Activated CD4-positive, CD25-positive, alpha-beta regulatory T cell treated with anti-CD3 and anti-CD28 coated beads, Interleukin-2, amount 50 U/mL, for 16 hours (primary cell): ENCODE measurements at places on chromosomes 7 and 10.

DNA sequence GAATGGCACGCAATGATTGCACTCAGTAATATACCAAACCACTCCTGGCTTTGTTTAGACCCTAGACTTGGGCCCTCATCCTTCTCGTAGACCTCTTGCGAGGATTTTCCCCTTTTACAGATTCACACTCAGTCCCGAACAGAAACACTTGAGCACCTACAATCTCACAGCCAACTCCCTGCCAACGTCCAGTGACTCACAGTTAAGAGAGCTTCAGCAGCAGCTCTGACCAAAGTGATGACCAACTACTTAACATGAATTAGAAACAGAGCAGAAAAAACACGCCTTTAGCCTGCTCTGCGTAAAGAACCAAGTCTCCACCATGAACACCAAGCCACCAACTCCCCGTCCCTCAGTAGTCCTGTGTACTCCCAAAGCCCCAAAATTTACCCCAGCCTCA is 2.2 kb downstream of the DNAJC30 start:
- DNase-seq: no peak

- no peak for DNase-seq
These were observed 947 bp downstream of the HOXA3 start for GRCh38 chr7:27151341-27151930.

- DNase-seq: no peak
These were observed 61.9 kb downstream of the TMEM209 start for GRCh38 chr7:130143334-130143732.

DNA sequence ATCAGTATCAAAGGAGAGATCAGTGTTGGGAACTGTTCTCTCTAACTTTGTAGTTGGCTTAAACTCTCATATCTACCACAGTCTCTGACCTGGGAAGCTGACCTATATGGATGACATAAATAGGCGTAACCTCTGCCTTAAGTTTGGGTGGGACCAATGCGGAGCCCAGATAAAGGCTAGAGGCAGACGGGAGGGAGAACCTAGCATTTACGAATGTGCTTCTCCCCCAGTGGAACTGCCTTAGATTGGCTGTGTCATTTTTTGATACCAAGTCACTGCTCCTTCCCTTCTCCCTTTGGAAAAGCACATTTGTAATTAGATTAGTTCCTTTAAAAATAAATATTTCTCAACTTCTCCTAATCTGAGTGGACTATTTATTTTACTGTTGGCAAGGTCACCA is 23.7 kb upstream of the LRRN3 start:
- DNase-seq: no peak

- no peak for DNase-seq
These were observed 2.5 kb downstream of the INTS1 start for GRCh38 chr7:1501487-1502270.

DNA sequence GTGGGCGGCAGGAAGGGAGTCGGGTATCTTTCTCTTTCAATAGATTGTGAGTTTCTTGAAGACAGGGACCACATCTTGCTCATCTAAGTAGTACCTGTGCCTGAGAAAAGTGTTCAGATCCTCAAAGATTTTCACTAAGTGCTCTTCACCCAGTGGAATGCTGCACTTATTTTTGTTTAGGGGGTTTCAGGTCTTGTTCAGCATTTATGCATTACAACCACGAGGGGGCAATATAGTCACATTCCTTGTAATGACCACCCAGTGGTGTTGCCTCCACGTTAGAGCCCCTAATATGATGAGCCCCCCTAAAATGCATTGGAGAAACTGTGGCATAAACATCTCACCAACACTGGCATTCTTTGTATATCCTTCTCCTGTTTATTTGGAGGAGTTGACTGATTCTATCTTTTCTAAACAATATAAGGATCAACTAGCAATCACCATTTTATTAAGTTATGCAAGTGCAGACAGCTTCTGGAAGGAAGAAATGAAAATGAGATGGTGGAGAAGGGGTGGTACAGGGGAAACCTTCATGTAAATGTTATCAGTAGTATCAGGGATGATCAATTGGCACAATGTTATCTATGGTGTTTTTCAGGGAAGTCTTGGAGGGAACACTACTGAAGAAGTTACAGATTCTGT is 3.1 kb upstream of the PAPSS2 start:
- DNase-seq: no peak

- no peak for DNase-seq
These were observed 64.3 kb upstream of the ANTXRL start for GRCh38 chr10:46222364-46222935.

DNA sequence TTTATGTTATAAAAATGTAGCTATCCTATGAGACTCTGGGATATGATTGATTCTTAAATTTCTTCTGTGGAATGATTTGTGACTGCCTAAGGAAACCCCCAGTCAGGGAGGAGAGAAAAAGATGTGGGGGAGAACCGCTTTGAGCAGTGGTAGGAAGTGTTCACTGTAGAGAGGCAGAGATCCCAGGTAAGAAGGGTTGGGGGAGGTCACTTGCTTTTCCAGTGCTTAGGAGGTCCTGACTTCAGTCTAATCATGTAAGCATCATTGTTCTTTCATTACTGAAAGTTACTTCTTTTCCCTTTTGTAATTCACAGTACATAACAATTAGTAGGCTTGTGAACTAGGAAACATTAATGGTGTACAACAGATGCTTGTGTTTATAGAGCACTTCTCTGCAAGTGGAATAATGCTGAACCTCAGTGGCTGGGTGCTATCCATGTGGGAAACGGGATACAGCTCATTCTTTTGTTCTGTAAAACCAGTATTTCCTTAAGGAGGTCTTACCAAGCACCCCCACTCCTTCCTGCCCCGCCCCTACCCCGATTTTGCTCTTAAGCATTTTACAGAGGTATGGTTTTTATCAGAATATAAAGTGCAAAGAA is 165.4 kb downstream of the ST7 start:
- no peak for DNase-seq

- peak; percentile 58 for DNase-seq
These were observed 10.8 kb downstream of the LFNG start for GRCh38 chr7:2530071-2530987.

DNA sequence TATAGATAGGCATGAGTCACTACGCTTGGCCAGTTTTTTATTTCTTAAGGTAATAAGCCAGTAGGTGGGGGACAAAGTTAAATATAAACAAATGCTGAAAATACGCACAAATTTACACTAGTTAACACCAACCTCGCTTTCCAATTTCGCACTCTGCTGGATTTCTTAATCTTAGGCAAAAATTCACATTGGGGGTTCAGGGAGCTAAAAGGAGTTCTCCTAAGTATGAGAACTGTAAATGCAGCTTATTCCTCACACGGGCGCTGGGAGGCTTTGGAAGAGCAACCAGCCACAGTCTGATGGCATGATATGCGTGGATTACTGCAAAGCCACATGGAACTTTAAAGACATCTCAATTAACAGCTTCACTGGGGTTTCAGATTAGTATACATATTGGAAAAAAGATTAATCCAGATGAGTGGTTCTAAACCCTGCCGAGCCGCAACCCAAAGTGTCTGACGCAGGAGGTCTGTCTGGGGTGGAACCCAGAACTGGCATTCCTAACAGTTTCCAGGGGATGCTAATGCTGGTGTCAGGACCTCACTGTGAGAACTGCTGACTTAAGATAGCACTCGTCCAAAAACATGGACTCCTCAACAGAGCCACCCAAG is 16.2 kb downstream of the TNS3 start:
- DNase-seq: no peak

GRCh38 chr7:87027900-87028299 is 31.6 kb downstream of the ELAPOR2 start:
- DNase-seq: no peak

- DNase-seq: no peak
These were observed 13.3 kb downstream of the SLC26A5 start for GRCh38 chr7:103432712-103433111.

DNA sequence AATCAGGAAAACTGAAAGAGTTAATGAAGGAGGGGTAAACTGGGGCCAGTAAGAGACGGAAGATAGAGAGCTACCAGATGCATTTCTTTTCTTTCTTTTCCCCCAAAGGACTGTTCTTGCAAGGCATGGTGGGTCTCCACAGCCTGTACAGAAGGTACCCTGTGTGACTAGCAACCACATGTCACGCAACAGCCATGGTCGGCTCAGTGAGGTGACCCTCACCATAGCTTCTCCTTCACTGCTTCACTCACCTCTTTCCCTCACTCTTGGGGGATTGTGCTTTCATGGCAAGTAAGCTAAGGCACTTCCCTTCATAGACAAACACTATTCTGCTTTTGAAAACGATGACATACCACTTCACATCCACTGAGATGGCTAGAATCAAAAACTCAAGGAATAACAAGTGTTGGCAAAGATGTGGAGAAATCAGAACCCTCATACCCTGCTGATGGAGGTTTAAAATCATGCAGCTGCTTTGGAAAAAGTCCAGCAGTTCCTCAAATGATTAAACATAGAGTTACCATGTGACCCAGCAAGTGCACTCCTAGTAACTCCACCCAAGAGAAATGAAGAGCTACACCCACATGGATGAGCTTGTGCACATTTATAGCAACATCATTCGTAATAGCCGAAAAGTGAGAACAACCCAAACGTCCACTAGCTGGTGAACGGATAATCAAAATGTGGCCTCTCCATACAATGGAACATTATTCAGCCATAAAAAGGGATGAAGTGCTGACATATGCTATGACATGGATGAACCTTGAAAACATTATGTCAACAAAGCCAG is 3.8 kb upstream of the INSIG1 start:
- no peak for DNase-seq

DNA sequence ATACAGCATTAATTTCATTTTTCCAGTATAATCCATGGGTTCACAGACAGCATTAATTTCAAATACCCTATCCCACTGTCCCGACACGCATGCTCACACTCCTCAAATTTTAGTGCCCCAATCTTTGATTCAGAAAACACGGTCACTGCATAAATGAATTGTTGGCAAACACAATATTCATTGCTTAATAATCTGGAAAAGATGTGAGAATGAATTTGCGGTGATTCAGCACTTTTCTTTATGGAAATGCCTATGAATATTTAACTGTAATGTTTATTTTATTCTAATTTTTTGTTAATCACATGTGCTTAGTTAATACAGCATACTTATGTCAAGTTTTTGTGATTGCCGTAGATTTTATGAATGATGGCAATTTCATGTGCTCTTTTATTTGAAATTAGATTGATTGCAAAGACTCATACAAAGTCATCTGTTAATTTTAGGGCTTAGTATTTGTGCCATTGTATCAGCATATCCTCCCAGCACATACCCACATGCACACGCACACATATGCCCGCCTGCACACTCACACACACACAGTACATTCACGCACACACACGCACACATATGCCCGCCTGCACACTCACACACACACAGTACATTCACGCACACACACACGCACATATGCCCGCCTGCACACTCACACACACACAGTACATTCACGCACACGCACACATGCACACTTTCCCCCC is 35.1 kb downstream of the MACROH2A2 start:
- DNase-seq: no peak

DNA sequence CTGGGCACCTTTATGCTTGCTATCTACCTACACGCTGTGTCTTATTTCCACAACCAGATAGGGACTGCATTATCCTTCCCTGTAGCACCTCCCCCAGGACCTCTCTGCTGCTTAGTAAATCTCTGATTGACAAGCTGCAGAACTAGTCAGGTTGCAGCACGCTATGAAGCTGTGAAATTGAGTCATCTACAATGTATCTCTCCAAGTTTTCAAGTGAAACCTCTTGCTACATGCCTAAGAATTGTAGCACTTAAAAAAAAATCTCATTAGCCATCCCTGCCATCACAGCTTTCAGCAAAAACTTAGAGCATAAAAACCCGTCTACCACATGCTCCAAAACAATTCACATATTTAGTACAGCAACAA is 69.7 kb upstream of the FGFR2 start:
- DNase-seq: no peak

DNA sequence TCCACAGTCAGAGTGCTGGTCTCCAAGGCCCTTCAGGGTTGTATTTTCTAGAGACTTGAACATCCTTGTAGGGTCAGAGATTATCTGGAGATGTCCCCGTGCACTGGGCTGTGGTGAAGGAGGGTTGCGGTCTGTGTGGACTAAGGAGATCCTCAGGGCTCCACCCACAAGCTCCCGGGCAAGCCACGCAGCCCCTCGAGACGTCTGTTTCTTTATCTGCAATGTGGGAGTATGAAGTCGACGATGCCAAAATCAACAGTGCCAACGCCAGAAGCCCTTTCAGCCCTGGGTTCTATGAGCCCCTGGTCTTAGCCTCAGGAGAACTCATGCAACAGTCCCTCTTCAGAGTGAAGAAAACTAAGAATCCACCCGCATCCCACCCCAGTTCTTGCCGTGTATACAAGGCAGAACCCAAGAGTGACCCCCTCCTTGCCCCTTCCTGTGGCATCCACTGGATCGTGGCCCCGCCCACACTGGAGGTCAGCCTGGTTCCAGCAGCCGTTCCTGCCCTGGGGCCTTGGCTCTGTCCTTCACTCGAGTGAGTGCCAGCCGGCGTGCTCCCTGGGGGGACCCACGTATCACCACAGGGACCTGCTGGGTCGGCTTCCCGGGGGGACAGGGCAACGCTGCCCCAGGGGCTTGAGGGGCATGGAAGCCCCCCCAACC is 6.0 kb upstream of the SHH start:
- no peak for DNase-seq

DNA sequence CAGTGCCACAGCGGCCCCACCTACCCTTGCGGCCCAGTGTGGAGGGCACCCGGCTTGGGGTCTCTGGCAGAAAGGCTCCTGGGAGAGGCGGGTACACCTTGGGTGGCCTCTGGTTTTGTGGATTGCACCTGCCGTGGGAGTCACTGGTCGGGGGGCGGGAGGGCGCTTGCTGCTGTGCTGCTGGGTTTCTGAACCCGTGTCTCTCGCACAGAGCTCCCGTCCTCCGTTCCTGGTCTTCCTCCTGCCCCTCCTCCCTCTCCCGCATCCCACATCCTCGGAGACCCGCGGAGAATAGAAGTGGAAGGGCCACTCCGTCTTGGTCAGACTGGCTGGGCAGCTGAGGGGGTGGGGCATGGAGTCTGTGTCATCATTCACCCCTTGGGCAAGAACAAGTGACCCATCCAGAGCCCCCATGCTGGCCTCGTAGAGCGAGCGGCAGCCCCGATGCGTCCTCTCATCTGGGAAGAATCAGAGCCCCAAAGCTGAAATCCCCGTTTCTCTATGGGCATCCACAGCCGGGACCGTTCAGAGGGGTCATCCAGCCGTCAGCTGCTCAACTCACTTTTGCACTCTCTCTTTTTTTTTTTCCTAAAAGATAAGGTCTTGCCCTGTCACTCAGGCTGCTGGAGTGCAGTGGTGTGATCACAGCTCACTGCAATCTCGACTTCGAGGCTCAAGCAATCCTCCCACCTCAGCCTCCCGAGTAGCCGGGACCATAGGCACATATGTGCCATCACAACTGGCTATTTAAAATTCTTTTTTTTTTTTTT is 4.0 kb downstream of the MAFK start:
- DNase-seq: no peak

GRCh38 chr7:50502947-50503346 is 52.8 kb upstream of the FIGNL1 start:
- DNase-seq: no peak

GRCh38 chr10:119520283-119520682 is 22.2 kb downstream of the RGS10 start:
- no peak for DNase-seq

DNA sequence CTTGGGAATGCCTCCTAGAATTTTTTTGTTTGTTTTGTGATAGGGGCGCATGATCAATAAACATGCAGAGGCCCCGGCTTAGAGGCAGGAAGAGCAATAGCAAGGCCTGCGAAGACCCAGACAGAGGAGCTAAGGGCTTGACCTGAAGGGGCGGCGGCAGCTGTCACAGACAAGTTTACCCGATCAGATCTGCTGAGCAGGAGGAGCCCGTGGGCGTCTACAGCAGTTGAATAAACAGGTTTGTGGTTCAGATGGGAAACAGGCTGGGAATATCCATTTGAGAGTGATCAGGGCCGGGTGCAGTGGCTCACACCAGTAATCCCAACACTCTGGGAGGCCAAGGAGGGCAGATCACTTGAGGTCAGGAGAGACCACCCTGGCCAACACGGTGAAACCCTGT is 126.0 kb upstream of the CALN1 start:
- DNase-seq: no peak
